AG10803 (cell line): ENCODE measurements at places on chromosomes 1 and 21.

- DNase-seq = peak; percentile 49
These were observed 20.0 kb downstream of the PIK3CD start for GRCh38 chr1:9671377-9672140.

DNA sequence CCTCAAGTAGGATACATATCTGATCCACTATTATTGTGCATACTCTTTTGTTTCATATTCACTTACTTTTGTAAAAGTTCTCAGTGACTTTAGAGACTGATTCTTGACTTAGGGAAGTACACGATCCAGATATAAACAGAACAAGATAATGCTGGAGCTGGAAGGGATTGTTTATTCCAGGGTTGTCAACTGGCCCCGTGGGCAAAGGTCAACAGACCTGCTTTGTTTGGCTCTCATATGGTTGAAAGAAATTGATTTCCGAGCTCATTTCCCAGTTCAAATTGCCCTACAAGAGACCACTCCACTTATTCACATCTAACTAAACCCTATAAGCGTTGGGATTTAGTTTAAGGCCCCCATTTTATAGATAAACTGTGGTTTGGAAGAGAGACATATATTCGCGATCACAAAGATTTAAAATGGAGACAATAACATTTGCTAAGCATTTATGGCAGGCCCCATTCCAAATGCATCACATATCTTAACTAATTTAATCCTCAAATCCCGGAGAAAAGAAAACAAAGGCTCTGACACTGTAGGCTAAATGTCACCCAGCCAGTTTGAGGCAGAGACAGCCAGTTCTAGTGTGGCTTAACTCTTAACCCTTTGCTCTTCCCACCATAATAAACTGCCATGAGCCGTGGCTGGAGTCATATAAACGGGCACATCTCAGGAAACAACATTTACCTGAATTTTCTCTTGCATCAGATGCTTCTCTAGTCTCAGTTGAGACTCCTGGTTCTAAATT, 20.6 kb downstream of the REG4 start:
- no peak for DNase-seq

DNA sequence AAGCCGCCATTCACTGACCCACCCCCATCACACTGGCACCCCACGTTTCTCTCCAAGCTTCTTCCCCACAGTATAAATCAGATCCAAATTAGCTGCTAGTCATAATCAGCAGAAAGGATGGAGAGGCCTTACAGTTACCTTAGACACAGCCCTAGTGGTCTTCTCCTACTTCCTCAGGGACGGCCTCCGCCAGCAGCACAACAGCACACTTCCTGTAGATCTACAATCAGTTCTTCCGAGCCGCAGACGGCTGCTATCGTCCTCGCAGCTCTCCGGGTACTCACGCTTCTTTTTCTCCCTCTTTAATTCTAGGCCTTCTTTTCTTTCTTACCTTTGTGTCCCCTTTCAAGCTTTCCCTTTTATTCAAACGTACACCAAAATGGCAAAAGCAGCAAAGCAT, 313.5 kb downstream of the SMYD3 start:
- no peak for DNase-seq

GRCh38 chr1:175648927-175649326, 94.5 kb downstream of the TNR start:
- no peak for DNase-seq

- DNase-seq = no peak
These were observed 510.2 kb downstream of the KCNT2 start for GRCh38 chr1:196098000-196098399.

GRCh38 chr1:78096017-78096416, 50.3 kb downstream of the GIPC2 start:
- no peak for DNase-seq

- DNase-seq = no peak
These were observed 19.0 kb upstream of the MPC2 start for GRCh38 chr1:167955915-167956314.

- peak; percentile 22 for DNase-seq
These were observed 699 bp downstream of the ECHDC2 start for GRCh38 chr1:52920791-52921291.

GRCh38 chr1:216771922-216772321, 48.7 kb upstream of the ESRRG start:
- DNase-seq = no peak

DNA sequence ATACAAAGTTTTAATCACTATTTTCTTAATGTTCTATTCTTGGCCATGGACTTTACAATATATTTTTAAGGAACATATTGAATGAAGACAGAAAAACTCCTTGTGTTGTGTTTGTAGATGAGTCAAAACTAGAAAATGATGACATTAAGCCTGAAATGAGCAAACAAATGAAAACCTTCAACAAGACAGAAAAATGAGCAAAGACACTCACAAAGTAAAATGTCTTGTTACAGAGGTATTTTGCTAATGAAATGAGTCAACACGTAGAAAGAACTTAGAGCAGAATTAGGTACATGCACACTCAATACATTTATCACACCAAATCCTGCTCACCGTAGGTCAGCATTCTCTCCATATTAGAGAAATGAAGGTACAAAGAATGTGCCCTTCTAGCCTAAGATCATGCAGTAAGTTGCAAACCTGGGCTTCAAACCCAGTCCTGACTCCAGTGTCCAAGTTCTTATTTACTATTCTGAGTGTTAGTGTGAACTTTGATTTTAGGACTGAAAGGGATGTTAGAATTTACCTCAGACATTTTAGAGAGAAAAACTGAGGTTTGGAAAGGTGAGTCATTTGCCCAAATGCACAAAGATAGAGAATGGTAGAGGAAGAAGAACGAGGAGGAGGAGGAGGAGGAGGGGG, 133.9 kb upstream of the SGIP1 start:
- DNase-seq = peak; percentile 26

DNA sequence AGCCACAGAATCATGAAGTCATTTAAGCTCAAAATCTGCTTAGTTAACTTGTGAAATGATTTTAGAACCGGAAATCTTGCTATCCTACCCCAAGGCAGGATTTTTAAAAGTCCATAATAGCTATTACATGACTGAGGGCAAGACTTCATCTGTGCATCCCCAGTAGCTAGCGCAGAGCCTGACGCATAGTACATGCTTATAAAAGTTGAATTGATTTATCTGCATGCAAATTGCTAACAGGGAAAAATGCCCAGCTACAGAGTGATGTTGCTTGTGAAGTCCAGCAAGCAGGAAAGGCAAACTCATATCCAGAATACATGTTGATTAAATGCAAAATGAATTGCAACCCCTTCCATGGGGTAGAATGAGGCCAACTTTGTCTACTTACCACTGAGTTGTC, 8.1 kb upstream of the MAP1LC3C start:
- DNase-seq = peak; percentile 41

- DNase-seq = no peak
These were observed 19.2 kb downstream of the TRPM2 start for GRCh38 chr21:44372616-44373015.

GRCh38 chr21:35016071-35016470, 33.0 kb downstream of the RUNX1 start:
- DNase-seq = no peak

DNA sequence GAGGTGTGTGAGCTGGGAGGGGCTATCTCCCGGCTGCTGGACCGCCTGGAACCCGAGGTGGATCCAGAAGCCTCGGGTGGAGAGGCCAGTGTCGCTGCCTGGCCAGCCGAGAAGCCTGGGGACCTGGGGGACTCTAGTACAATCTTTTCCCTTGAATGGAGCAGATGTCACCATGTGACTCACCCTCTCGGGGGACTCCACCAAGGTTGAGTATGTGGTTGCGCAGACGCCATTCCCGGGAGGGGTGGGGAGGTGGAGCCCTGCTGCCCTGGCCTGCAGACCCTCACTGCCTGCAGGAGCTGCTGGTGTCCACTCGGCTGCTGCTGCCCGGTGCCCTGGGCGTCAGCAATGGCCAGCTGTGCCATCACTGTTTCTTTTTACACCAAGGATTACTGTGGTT, 40.3 kb downstream of the TP73 start:
- DNase-seq = no peak

GRCh38 chr21:36887963-36888362, 78.5 kb downstream of the HLCS start:
- no peak for DNase-seq

- DNase-seq = no peak
These were observed 31.3 kb downstream of the NVL start for GRCh38 chr1:224298346-224299330.

DNA sequence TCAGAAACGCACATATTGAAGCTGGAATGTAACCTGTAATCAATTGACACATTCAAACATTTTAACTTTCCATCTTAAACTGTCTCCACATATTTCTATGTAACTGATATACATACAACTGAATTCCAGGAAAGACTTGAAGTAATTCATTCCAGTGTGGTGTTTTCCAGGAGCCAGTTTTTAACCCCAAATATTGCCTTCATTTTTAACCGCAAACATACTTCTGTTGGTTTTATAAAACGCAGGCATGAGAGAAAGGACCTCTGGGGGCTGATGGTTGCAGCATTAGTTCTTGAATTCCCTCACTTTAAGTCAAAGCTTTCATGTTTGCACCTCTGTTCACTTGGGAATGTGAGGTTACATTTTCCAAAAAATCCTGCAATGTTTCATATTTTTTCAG, 204.1 kb downstream of the CRB1 start:
- DNase-seq = no peak

DNA sequence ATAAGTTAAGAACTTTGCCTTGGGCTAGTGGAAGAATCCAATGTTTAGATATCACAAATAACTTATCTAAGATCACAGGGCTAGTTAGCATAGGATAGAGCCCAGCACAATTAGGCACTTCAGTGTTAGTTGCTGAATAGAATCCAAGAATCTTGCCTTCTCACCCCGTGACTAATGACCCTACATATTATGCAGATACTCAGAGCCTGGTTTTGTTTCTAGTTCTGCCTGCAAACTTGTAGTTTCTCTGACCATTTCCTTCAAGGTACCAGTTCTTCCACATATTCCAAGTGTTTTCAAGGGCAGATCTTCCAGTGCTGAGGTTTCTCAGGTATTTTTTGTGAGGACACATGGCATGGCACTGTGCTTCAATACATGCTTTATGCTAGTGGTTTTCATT, 239.3 kb downstream of the KCNK2 start:
- no peak for DNase-seq

GRCh38 chr1:177239792-177240191, 69.0 kb downstream of the BRINP2 start:
- no peak for DNase-seq

GRCh38 chr1:85976516-85977205, 179.9 kb downstream of the COL24A1 start:
- DNase-seq = no peak

DNA sequence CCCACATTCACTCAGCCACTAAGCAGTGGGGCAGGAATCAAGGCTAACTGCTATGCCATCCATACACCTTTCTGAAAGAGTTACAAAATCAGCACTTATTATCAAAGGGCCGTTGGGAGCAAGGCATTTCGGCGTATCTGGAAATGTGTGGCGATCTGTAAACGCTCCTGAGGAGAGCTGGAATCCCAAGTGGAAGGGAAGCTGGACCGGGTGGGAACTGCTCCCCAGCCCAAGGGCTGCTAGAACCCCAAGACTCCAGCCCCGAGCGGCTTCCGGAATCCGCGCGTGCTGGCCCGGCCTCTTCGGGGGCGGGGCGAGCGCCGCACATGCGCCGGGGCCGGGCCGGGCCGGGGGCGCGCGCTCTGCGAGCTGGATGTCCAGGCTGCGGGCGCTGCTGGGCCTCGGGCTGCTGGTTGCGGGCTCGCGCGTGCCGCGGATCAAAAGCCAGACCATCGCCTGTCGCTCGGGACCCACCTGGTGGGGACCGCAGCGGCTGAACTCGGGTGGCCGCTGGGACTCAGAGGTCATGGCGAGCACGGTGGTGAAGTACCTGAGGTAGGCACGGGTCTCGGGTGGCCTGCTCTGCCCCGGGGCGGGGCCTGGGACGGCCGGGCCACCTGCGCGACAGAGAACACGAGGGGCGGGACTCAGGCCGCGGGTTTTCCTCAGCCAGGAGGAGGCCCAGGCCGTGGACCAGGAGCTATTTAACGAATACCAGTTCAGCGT, at the start of gene NAXE:
TSS of gene NAXE (plus strand) at position 345 of the 726 bp plus-strand sequence. CDS start at position 374, 29 bp downstream.
- peak; percentile 39 for DNase-seq

DNA sequence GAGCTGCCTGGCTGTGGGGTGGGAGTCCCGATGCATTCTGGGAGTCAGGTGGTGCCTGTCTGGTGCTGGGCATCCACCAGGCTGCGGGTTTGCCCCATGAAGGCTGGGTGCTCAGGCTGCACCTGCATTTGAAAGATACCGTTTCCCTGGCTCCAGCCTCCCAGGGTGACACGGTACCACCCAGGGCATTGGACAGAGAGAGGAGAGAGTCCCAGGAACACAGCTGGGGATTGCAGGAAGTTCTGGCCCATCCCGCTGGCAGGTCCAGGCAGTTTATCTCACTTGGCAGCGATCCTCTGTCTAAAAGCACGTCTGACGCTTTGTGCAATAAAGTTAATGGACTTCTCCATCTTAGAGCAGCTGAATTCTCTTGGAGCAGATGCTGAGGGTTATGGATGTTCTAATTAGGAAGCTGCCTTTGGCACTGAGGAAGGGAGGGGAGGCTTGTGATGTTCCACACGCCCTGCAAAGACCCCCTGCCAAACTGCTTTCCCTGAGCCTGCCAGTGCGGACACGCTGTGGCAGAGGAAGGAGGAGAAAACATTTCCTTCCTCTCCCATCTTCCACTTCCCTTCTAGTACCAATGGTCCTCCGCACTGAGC, 246.9 kb downstream of the GRIK3 start:
- DNase-seq = no peak

DNA sequence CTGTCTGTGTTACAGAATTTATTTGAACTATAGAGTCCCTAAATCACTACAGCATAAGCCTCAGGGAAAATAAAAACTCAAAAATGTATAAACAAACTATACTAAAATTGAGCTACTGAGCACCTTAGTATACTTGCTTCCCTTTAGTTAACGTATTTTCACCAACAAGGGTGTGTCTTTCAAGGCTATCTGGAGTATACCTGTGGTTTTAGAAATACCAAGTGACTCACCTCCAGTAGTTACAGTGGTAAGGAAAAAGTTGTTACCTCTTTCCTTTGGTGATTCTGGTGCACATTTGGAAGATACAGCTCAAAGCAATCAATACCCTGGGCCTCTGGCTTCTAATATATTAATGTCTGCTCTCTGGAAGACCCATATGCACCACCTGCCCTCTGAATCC, 68.0 kb upstream of the C1orf105 start:
- peak; percentile 15 for DNase-seq

DNA sequence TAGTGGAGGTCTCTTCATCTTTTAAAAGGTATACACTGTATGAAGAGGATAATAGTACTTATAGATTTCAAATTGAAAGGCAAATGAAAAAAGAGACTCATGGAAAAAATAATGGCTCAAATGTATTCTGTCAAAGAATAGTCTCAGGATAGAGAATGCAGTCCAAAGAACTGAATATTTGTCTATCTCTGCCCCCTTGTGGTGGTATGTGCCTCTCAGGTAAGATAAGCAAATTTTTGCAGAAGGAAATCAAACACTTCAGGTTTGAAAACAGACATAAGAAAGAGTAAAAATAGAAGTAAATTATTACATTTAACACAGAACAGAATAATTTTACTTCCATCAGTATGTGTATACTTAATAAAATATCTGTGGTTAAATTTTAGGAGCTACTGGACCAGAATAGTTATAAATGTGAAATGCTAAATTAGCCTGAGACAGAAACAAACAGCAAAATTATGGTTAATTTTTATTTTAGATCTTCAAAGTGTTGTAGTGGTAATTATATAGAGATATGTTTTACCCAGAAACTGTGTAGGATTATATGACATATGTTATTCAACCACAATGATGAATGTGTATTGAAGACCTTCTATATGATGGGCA, 164.4 kb upstream of the PALMD start:
- DNase-seq = peak; percentile 61

- DNase-seq = peak; percentile 27
These were observed 56.2 kb downstream of the EVI5 start for GRCh38 chr1:92728697-92729096.
